Activated CD8-positive, alpha-beta memory T cell treated with anti-CD3 and anti-CD28 coated beads, Interleukin-2, amount 10 ng/mL, durations not matched to agents 7 days and 5 days (primary cell): ENCODE measurements at places on chromosomes 5 and 9. TPM values are rescaled to one million over a fixed set of nuclear protein-coding genes. Genes with fewer than 3 reads are reported as not detected.

GRCh38 chr9:17005056-17005823, 129.6 kb upstream of the CNTLN start:
- no peak for DNase-seq

The CCDC192 gene
- not detected for total RNA-seq

- no peak for DNase-seq
Observed at GRCh38 chr5:131305138-131305689, 41.4 kb downstream of the CDC42SE2 start.

GRCh38 chr5:104793031-104793754, 1230.6 kb upstream of the NUDT12 start:
- DNase-seq, result no peak

GRCh38 chr5:14672484-14673394, 8.2 kb downstream of the OTULIN start:
- DNase-seq, result no peak

DNA sequence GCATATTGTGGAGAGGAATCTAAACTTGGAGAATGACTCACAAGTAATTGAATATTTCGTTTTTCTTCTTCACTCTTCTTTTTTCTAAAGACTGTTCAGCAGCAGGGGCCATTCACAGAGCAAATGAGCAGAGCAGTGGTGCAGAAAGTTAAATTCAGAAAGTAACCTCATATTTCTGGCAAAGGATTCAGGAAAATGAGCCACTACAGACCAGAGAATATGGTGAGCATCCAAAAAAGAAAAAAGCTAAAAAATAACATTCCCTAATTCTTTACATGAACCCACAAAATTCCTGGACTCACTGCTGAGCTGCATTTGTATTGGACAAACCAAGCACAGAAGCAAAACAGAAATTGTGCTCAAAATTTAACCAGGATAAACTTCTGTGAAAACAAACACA, 1486.8 kb upstream of the C9orf72 start:
- DNase-seq, result no peak

GRCh38 chr5:168585119-168585856, 6.1 kb upstream of the PANK3 start:
- no peak for DNase-seq

DNA sequence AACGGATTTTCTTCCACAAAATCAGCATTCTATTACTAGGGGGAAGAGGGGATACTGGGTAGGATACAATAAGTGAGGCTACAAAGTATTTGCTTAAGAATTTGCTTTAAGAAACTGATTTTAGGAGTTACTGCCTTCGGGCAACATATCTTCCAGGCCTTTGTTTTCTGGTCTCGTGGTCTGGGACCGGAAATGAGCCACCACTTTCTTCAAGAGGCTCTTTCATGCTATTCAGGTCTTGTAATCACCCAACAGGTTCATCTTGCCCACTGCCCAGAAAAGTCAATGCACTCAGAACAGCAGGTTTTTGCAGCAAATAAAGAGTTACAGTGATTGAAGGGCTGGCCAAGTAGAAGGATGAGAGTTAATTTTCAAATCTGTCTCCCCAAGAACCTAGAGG, 6.6 kb upstream of the AOPEP start:
- DNase-seq, result no peak

DNA sequence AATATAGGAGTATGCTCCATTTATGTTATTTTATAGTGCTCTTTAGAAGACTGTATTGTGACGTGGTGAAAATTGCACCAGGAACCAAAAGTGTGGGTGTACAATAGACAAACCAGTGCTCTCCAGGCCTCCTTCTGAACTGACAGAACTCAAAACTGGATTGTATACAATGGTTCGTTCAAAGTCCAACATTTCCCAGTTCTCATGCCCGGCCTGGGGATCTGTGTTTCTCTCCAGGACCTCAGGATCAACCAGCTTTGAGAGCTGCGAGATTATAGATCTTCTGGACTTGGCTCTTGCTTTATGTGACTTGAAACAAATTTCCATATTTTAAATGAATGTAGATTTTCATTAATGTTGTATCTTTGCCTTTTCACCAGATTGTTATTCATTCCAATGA, 60.8 kb upstream of the CER1 start:
- DNase-seq, result no peak

The TNFSF15 gene
- 0.06 TPM for total RNA-seq

DNA sequence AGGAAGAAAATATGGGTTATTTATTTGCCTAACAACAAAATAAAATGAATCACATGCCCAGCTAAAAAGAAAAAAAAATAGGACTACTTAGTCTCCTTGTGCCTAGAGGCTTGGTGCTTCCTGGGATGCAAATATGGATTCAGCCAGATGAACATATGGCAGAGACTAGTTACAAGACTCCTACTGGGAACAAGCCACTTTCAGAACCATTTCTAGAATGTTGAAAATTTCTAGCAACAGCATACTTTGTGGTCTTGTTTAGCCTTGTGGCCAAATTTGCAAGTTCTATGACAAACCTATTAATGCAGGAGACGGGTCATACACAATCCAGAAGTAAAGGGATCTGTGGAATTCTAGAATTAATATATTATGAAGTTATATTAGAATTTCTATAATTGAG, 198.7 kb downstream of the CHSY3 start:
- DNase-seq, result no peak

DNA sequence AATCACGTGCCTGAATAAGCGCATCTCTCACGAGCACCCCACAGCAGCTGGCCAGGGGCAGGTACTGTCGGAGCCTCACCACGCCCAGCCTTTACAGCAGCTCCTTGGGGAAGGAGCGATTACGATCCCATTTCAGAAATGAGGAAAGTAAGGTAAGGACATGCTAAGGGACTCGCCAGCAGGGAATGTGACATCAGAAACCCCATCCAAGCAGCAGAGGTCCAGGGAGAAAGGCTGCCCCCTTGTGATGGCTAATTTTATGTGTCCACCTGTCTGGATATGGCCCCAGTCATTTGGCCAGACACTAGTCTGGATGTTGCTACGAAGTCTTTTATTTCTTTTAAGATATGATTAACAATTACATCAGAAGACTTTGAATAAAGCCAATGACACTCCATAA, 77.3 kb downstream of the UBE2QL1 start:
- no peak for DNase-seq

- no peak for DNase-seq
Observed at GRCh38 chr9:74333384-74334032, 163.6 kb upstream of the RORB start.

- no peak for DNase-seq
Observed at GRCh38 chr5:120362426-120362825, 101.7 kb upstream of the PRR16 start.

- no peak for DNase-seq
Observed at GRCh38 chr9:27599102-27599869, 26.0 kb upstream of the C9orf72 start.

DNA sequence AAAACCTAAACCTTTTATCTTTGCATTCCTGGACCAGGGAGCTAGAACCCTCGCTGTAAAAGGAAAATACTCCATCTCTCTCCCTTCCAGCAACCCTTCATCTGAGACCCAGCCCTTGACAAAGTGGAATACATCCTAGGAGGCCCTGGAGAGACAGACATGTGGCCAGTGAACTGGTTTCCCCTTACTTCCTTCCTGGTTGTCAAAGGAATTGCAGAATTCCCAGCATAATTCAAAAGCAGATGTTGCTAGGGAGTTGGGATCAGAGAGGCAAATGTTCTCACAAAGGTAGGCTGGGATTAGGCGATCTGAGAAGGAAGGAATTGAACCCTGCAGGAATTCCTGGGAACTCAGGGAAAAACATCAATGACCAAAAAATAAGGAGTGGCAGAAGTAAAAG, 80.9 kb downstream of the MARCHF3 start:
- no peak for DNase-seq

DNA sequence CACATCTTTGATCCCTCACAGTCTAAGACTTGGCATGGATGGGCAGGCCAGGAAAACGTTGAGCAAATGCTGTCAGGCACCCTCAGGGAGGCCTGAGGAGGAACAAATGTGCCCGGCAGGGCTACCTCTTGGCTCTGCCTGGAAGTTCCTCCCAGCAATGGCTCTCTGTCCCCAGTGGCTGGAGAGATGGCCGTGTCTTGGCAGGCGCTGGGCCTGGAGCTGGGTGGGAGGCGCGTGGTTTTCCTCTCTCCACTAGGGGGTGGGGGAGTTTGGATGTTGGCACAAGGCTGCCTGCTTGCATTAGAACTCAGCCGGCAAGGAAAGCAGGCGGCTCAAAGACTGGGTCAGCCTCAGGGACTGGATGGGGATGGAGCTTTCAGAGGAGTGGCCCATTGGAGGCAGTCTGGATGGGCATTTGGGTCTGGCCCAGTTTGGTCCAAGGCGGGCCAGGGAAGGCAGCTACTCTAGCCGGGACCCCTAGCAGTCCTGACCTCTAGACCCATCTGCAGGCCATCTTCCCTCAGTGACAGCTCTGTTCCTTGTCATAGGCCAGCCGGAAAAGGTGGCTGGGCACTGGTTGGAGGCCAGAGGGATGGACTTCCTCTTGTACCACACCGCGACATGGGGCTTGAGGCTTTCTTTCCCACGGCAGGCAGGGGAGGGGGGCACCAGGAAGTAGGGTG, 68.2 kb upstream of the STC2 start:
- DNase-seq, result no peak

- no peak for DNase-seq
Observed at GRCh38 chr9:90821697-90822096, 20.1 kb downstream of the SYK start.

DNA sequence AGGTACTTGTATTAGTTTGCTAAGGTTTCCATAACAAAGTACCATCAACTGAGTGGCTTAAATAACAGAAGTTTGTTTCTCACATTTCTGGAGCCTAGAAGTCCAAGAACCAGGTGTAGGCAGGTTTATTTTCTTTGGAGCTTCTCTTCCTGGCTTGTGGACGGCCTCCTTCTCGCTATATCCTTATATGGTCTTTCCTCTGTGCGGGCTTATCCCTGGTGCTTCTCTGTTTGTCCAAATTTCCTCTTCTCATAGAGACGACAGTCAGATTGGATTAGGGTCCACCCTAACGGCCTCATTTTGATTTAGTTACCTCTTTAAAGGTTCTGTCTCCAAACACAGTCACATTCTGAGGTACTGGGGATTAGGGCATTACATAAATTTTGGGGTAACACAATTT, 88.3 kb downstream of the RMI1 start:
- DNase-seq, result no peak

The TMEM171 gene
- not detected for total RNA-seq

The TRPM3 gene
- total RNA-seq, result not detected

- no peak for DNase-seq
Observed at GRCh38 chr9:97535771-97536170, 34.3 kb downstream of the TMOD1 start.

The TMEM161B gene
- 28.0 TPM for total RNA-seq

- no peak for DNase-seq
Observed at GRCh38 chr5:1299961-1300360, 5.1 kb upstream of the TERT start.

DNA sequence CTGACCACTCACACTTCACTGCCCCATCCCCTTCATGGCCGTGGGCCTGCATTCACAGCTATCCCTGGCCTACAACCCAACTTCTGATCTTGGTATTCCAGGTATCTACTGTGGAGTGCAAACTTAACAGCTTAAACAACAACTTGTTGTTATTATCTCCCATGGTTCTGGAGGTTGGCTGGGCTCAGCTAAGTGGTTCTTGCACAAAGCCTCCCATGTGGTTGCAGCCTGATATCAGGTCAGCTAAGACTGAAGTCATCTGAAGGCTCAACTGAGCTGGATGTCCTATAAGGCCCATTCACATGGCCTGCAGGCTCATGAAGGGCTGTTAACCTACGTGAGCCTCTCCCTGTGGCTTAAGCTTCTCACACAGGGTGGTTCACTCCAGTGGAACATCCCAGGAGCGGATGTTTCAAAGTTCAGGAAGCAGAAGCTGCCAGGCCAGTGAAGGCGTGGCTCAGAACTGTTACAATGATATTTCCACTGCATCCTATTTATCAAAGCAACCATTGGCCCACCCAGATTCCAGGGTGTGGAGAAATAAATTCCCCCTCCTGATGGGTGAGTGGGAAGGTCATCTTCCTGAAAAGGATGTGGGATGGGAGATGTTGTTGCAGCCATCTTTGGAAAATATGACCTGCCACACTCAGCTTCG, 30.0 kb upstream of the TRIO start:
- DNase-seq, result no peak

The FGF1 gene
- total RNA-seq, result not detected

The TPRN gene
- total RNA-seq, result 11.1 TPM

GRCh38 chr5:112682621-112683061, 55.0 kb upstream of the APC start:
- DNase-seq, result no peak

GRCh38 chr5:14131855-14132503, 11.2 kb upstream of the TRIO start:
- no peak for DNase-seq

The BRINP1 gene
- not detected for total RNA-seq

DNA sequence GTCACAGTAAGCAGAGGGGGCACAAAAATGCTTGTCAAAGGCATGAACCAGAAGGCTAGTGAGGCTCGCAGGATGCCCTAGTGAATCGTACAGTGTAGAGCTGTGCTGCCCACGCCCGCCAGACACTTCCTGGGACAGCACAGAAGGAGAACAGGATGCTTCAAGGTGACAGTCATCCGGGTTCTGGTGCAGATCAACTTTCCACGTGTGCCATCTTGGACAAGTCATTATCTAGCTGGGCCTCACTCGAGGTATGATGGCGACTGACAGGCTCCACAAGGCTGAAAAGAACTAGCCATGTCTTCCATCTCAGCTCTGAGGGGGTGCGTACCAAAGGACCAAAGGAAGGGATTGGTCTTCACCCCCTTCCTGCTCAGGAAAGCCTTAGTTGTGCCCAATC, 14.0 kb downstream of the SPRY4 start:
- DNase-seq, result no peak

DNA sequence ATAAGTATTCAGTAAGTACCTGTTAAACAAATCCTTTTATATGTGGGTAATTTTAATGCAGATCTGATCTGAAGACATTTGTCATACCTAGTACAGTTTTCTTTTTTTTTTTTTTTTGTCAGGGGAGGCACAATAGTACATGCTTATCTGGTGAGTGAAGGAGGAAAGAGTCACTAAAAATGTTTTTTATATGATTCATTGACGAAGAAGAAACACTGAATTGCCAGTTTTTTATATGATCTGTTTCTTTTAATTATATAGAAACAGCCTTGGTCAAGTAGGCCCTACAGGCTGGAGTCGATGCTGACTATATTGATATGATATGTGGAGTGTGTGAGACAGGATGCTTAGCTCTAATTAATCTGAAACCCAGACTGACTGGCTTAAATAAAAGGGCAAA, 315.2 kb downstream of the PSAT1 start:
- no peak for DNase-seq

The DAPK1 gene
- total RNA-seq, result 6.8 TPM

The TAF11L2 gene
- not detected for total RNA-seq

- DNase-seq, result no peak
Observed at GRCh38 chr5:108168915-108169314, 213.0 kb downstream of the FBXL17 start.
